Iris pigment epithelial cell (primary cell): ENCODE measurements at places on chromosomes 11 and 22.

- peak; percentile 89 for DNase-seq
These were observed 427.5 kb upstream of the CCDC90B start for GRCh38 chr11:83713708-83714107.

DNA sequence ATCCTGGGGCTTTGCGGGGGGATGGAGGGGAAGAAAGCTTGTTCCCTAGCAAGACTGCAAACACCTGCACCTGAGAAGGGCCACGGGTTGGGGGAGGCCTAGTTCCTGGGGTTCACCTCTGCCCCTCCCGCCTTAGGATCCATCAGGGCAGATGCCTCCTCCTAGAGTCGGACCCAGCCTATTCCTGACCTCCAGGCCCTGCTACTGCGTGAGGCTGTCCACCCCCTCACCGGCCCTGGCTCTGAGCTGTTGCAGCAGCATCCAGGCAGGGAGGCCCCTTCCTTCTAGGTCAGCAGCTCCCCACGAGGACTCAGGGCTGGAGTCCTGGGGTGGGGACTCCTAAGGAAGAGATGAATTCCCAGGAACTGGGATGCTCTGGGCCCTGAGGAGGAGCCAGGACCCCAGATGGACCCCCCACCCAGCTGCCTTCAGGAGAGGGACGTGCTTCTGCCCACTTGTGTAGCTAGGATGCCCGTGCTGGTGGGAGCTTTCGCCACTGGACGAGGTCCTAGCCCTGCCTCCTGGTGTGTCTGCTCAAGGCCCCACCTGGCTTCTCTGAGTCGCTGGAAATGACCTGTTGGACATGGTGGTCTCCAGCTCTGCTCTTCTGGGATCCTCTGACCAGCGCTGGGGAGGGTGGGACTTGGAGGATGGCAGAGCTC lies 10.3 kb downstream of the MRGPRF start:
- DNase-seq, result no peak

DNA sequence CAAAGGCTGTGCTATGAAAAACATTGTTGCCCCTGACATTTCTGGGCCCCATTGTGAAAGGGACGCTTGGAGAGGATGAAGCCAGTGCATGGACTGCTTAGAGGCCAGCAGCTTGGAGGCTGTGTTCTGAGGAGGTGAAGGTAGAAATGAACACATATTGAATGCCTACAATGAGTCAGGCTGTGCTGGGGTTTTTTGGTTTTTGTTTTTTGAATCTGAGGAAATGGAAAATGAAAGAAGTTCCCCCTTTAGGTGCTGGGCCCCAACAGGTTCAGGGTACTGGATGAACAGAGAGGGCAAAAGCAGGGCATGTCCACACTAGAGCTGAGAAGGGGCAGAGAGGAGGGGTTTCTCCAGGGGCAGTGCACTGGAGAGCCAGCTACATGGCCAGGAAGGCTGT lies 166.1 kb upstream of the API5 start:
- no peak for DNase-seq

- DNase-seq, result no peak
These were observed 4.3 kb upstream of the RRM1 start for GRCh38 chr11:4090258-4090657.

- DNase-seq, result peak; percentile 57
These were observed 224.0 kb upstream of the NARS2 start for GRCh38 chr11:78798663-78799062.

GRCh38 chr22:21590809-21591641 lies 23.5 kb downstream of the UBE2L3 start:
- DNase-seq, result no peak

DNA sequence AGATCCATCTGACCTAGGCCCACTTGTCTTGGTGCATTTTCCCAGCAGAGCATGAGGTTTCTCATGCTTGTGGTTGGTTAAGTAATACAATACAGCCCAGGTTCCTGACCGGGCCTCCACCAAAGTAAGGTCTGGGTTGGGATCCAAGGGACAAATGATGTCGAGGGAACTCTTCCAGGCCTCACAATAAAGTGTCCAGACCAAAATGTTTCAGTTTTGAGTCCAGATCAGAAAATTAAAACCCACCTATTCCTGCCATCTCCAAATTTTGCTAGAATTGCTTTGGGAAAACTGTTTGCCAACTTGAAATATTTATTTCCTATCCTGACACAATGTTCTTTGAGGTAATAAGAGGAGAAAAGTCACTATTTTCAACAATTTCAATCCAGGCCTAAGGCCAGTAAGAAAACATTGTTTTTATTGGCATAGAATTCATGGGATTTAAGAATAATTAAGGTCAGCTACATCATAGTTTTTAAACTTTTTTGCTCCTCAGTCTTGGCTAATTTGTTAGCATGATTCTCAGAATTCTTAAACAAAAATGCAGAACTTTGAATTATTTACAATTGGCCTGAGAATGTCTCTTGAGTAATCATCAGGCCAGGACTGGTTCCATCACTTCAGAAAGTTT lies 51.4 kb downstream of the ME3 start:
- DNase-seq, result peak; percentile 83

DNA sequence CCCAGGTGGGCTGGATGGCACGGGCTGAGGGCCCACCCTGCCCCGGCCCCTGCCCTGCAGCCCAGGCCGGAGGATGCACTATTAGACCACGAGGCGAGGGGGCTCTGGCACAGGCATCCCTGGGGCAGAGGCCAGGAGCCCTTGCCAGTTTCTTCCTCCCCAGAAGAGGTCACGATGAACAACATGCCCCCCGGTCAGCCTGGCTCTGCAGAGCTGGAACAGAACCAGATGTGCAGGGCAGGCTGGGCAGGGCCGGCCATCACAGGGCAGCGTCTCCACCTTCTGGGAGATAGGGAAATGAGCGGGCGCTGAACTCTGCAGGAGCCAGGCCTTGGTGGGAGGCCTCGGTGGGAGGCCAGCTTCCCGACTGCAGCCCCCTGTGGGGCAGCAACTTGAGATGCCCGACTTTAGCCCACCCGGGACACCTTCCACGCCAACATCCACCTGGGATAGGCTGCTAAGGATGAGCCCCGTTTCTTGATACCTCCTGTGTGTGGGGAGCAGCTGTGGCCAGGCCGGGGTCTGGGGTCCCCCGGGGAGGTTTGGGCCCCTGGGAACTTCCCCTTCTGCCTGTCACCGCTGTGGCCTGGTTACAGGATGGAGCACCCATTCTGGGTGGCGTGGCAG lies 21.8 kb upstream of the GNB1L start:
- DNase-seq, result no peak

DNA sequence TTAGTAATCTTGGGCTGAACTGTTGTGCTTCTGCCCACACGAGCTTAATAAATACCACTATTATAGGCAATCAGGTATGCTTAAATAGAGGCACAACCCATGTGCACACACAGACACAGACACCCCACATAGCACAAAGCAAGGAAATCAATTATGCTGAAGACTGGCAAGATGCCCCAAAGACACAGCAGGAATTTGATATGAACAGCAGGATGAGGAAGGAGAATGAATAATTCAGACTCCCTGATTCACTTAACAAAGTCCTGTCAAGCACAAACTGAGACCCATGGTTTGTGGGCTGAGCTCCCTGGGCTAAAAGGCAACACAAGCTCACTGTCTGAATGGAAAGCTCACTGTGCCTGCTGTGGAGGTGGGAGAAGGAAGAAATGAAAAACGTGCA lies 42.5 kb downstream of the RBFOX2 start:
- DNase-seq, result peak; percentile 50

- no peak for DNase-seq
These were observed 2.8 kb downstream of the HPX start for GRCh38 chr11:6437993-6438392.

GRCh38 chr11:68480193-68480592 lies 19.6 kb downstream of the PPP6R3 start:
- no peak for DNase-seq

- no peak for DNase-seq
These were observed 197.0 kb downstream of the GUCY1A2 start for GRCh38 chr11:106821291-106821690.

DNA sequence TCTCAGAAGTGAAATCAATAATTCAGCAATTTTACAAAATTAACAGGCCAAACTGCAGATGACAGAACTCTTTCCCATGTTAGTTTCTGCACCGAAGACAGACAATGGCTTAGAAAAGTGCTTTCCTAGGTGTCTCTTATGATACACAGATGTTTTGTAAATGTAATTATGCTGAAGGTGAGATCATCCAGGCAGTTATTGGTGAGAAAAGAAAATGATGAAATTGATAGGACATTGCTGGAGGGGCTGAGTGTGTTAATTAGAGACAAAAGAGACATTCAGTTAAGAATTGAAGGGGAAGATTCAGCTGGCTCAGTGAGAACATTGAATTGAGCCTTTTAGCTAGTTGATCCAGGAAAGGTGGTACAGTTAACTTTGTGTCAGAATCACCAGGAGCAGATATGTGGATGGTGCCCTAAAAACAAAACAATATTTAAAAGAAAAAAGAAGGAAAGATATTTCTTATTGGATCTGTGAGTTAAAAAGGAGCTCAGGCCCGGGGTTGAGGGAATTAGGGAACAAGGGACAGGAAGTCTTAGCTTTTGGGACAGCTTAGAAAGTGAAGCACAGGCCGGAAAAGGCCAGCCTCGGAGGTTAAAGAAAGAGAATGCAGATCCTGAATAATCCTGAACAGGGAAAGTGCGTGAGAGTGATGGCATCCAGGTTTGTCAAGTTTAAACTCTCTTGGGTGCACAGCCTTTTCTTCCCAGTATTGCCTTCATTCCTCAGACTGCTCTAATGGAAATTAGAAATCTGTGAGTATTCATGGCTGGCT lies 16.9 kb downstream of the ARHGAP42 start:
- DNase-seq, result no peak

GRCh38 chr11:92304271-92304670 lies 79.7 kb downstream of the FAT3 start:
- no peak for DNase-seq
